ENCODE measurements at places on chromosomes 7 and 10.

DNA sequence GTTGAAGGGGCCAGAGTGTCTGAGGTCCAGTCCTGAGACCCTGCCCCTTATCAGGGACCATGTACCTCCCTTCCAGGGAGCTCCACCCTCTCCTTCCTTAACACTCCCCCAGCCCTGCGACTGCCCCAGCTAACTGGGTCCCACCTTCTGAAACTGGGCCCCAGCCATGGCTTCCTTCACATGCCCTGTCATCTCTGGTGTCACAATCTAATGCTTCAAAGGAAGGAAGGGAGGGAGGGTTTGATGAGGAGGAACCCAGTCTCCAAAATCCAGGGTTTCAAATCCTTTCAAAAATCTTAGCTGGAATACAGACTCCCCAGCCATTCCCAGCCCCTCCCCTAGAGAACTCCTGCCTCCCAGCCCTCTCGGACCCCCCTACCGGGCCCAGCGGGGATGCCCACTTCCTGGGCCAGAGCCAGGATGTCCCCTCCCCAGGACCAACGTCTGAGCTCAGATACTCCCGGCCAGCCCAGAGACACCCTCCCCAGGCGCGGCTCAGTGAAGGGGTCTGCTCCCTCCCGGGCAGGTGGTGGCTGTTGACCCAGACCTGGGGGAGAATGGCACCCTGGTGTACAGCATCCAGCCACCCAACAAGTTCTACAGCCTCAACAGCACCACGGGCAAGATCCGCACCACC, 18.0 kb downstream of the C10orf105 start:
- DNase-seq, result no peak

DNA sequence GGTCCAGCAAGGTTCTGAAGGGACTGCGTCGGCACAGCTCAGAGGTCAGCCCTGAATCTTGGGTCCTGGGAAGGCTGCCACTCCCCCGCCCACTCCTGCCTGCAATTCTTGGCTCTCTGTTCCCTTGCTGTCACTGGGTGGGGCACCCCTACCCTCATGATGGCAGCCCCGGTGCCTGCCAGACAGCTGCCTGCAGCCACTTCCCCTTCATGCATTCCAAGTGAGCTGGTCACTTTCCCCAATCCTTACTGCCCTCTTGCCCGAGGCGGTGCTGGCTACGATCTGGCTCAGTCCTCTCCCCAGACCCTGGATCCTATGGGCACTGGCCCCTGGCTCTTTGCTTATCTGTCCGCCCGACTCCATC, 14.2 kb downstream of the MYL10 start:
- DNase-seq, result no peak

GRCh38 chr7:116100626-116101025, 70.1 kb upstream of the TFEC start:
- no peak for DNase-seq

DNA sequence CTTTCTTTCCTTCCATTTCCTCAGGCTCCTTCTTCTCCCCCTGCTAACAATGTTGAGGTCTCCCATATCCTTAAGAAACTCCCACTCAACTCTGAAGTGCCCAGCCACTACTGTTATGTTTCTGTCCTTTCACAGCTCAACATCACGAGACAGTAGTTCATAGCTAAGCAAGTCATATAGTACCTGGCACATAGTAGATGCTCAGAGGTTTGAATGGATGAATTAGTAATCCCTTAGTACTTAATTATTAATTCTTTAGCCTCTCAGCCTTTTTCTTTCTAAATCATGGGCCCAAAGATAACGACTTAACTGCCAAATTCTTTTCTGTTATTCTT, 22.6 kb downstream of the CSGALNACT2 start:
- no peak for DNase-seq

- DNase-seq, result no peak
Measured at GRCh38 chr10:60461688-60462087, 72.0 kb upstream of the ANK3 start.

DNA sequence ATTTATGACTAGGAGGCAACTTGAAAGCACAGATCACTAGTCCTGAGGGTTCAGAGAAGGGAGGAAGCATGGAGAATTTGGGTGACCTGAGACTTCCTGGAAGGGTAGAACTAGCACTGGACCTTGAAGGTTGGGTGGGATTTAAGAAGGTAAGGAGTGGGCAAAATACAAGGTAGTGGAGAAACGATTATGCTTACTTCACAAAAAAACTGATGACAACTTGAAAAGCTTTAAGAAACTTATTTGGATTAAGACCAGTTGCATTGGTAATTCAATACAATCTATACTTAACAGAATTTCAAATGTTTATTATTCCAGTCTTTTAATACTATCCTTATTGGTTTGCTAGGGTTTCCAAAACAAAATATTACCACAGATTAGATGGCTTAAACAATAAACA, 198.6 kb upstream of the MDFIC start:
- DNase-seq, result no peak

- no peak for DNase-seq
Measured at GRCh38 chr10:22693371-22693784, 21.0 kb downstream of the PIP4K2A start.

GRCh38 chr7:132171130-132171576, 405.1 kb downstream of the PLXNA4 start:
- no peak for DNase-seq

DNA sequence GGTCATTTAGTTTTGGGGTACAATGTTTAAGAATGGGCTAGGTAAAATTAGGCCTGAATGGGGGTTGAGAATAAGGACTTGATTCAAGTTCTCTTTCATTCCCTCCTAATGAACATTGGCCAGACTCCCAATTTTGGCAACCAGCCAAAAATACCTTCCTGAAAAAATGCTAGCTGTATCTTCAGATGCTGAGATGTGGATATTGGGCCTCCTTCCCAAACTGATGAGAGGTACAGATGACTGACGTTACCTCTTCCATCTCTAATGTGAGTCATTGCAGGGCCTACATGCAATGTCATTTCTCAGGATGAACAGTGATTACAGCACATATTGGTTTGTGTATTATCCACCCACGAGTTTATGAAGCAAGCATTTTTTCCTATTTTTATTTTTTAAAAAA, 151.6 kb downstream of the SND1 start:
- no peak for DNase-seq

DNA sequence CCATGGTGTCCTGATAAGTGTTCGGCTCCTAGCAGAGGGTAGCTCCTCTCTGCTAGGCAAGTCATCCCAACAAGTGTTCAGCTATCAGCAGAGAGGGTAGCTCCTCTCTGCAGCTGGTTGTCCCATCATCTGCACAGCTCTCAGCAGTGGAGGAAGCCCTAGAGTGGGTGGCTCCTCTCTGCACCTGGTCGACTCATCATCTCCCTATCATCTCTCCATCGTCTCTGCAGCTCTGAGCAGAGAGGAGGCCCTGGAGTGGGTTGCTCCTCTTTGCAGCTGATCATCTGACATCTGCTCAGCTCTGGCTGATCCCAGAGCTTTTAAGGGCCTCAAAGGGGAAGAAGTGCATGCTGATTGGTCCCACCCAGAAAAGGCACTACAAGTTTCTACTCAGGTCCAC, 199.9 kb upstream of the KMT2E start:
- DNase-seq, result no peak

DNA sequence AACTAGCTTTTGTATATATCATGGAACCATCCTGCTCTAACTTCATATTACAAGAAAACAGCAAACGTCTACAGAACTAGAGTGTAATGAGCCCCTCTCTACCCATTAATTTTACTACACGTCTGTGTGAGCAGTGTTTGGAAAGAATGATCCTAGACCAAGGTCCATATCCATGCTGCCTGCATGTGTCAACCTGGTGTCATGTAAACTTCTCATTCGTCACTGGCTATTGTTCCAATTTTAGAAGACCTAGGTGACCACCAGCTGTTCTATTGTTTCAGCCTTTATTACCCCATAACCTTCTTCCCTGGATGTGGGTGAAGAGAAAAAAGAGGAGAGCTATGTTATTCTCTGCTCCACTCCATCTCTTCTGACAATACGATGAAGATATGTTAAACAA, 77.1 kb downstream of the CREM start:
- DNase-seq, result no peak

DNA sequence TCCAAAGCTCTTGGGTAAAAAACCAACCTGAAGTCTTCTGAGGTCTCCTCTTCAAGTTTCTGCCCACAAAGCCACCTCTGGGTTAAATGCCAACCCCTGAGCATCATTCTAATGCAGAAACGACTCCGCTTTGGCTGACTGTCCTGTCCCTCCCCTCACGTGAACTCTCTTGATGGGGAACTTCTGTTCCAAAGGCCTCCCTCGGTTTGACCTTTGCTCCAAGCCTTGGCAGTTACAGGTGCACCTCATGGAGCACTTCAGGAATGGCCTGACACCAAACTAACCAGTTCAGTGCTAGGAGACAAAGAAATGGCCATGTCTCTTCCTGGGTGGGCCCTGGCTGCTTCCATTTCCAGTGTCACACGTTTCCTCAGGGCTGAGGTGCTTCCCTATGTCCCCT, 20.0 kb downstream of the CAMK2G start:
- DNase-seq, result no peak

DNA sequence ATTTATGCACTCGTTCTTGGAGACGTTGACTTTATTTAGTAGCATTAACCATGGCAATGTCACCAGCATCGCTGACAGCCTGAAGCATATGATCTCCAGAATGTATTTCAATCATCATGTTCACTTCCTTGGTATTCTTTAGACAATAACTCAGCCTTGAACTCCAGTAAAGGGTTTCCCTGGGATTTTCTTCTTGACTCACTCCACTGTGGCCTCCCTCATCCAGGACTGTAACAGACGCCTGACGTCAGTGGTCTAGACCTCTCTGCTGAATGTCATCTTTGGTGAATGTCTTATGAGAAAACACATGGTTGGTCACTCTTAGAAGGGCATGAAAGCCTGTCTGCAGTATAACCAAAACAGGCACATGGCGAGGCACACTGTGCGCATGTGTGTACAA, 64.4 kb downstream of the EGFR start:
- no peak for DNase-seq

GRCh38 chr7:108118959-108119358, 11.2 kb downstream of the LAMB4 start:
- DNase-seq, result no peak
